ENCODE measurements at places on chromosomes 2 and 18. TPM values are rescaled to one million over a fixed set of nuclear protein-coding genes. Genes with fewer than 3 reads are reported as not detected.

The KATNAL2 gene
- total RNA-seq, result 2.0 TPM

The BOLL gene
- total RNA-seq, result not detected

The GPR39 gene
- not detected for total RNA-seq

The AQP12A gene
- total RNA-seq, result not detected

The MSTN gene
- total RNA-seq, result not detected

The RPIA gene
- total RNA-seq, result 24.7 TPM

The DAPL1 gene
- total RNA-seq, result not detected

The LRRTM4 gene
- not detected for total RNA-seq

The NEURL3 gene
- not detected for total RNA-seq
